ENCODE measurements at places on chromosomes 2 and 18.

DNA sequence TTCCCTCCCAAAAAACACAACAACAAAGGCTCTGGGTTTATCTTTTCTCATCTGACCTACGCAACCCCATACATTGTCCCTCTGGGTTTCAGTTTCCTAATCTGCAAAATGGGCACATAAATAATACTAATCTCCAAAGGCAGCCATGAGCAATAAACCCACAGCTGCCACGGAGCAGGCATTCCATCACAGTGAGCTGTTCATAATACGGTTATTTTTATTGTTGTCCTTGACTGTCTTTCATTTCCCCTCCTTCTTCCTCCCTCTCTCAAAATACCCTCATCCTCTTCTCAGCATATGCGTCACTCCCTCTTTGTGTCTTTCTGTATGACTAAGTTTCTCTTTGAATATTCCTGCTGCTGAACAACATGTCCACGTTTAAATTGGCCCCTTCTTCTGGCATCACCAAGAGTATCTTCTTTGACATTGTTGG is 129.8 kb upstream of the CAB39 start:
- DNase-seq = no peak

DNA sequence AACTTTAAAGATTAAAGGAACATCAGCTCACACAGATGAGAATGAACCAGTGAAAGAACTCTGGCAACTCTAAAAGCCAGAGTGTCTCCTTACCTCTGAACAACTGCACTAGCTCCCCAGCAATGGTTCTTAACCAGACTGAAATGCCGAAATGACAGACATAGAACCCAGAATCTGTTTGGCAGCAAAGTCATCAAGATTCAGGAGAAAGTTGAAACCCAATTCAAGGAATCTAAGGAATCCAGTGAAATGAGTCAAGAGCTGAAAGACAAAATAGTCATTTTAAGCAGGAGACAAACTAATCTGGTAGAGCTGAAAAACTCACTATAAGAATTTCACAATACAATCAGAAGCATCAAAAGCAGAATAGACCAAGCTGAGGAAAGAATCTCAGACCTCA is 72.0 kb downstream of the STRADB start:
- no peak for DNase-seq

GRCh38 chr18:71105078-71105819 is 816.4 kb downstream of the SOCS6 start:
- DNase-seq = no peak

DNA sequence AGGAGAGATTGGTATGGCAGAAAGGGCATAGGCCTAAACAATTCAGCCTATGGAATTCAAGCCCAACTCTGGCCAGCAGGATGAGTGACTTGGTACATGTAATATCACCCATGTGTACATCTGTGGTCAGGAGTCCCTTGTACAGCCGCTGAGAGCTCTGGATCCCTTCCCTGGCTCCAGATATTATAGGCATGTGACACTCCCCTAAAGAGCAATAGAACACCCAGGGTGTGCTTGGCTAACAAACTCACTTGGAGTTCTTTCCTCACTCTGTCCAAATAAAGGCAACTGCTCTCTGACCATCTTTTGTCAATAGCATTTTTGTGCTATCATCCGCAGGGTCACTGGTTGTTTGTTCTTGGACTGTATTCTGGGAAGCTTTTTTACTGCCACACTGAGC is 197.4 kb upstream of the NCKAP5 start:
- no peak for DNase-seq

- no peak for DNase-seq
Observed at GRCh38 chr18:10705786-10706185, 180.0 kb downstream of the NAPG start.

GRCh38 chr2:15890124-15890754 is 50.1 kb upstream of the MYCN start:
- no peak for DNase-seq

DNA sequence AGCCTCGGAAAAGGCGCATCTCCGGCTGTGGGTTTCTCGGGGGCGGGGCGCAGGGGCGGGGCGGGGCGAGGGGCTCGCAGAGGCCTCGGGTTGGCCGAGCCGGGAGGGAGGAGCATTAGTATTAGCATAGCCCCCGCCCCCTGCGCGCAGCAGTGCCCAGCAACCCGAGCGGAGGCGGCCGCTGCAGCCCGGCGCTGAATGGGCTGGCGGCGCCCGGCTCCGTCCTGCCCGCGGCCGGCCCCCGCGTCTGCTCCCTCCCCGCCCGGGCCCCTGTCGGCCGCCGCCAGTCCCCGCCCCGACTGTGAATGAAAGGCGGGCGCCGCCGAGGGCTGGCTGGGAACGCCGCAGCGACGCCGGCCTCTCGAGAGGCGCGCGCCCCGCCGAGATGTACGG is at the start of gene EFR3B:
TSS of gene EFR3B (plus strand) at position 149 of the 393 bp plus-strand sequence. CDS start at position 386, 237 bp downstream.
- peak; percentile 32 for DNase-seq

DNA sequence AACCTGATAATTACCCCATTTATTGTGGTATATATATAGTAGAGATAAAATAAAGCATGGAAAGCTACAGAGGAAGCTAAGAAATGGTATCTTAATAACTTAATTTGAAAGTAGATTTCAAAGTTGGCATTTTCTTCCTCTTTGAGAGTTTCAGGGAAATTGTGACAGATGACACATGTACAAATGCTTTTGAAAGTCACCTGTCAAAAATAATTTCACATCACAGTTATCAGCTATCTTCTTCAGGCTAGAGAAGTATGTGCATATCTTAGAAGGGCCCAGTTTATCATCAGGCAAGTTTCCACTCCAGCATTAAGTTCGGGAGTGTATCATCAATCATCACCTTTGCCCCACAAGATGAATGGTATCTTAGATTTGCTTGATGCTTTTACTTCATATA is 457.9 kb downstream of the LRRTM4 start:
- no peak for DNase-seq

- no peak for DNase-seq
Observed at GRCh38 chr2:195575016-195575415, 82.0 kb upstream of the SLC39A10 start.

- no peak for DNase-seq
Observed at GRCh38 chr18:9993521-9994025, 79.8 kb downstream of the VAPA start.

DNA sequence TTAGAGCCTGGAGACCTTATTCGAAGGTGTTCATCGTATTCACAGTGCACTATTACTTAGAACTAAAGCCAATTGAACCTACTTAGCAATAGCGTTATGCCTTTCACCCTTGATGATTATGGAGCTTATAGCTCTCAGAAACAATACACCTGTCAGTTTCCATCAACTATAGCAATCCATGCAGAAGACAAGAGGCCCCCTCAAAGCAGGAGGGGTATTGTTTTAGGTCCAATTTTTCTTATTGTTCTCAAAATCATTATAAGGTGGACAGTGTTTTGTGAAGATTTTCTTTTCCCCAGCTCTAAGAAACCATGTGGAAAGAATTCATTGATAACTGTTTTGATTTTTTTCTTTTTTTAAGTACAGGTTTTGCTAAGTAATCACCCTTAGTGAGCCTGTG is 135.5 kb downstream of the MEIS1 start:
- no peak for DNase-seq

GRCh38 chr2:144215207-144215606 is 304.7 kb downstream of the ZEB2 start:
- no peak for DNase-seq
